ENCODE measurements at places on chromosomes 1 and 21. TPM values are rescaled to one million over a fixed set of nuclear protein-coding genes. Genes with fewer than 3 reads are reported as not detected.

DNA sequence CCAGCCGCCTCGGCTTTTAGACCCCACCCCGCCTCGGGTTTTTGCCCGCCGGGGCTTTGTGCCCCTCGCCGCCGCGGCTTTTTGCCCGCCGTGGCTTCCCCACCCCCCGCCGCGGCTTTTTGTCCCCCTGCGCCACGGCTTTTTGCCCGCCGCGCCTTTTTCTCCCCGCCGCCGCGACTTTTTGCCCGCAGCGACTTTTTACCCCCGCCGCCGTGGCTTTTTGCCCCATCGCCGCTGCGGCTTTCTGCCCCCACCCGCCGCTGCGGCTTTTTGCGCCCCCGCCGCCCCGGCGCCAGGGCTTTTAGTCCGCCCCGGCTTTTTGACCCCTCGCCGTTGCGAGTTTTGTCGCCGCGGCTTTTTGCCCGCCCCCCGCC lies 474.4 kb downstream of the FAM72C start:
- peak; percentile 44 for DNase-seq

DNA sequence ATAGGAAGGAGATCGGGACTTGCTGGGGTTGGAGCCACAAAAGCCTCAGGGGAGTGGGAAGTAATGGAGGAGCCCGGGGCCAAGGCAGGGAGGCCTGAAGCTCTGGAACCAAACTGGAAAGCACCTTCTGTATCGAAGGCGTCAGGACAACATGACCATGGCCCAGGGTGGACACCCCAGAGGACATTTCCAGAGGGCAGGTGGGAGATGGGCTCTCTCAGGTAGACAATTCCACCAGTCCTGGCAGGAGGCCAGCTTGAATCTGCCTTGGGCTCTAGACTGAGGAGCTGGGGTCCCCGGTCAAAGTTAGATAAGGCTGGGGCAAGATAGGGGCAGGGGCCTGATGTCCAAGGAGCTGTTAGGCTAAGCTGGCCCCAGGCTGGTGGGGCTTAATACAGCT lies 104.9 kb upstream of the EDN2 start:
- no peak for DNase-seq

GRCh38 chr1:111208921-111209320 lies 8.5 kb upstream of the DENND2D start:
- DNase-seq, result no peak

GRCh38 chr1:236207121-236207520 lies 64.8 kb downstream of the GPR137B start:
- DNase-seq, result no peak

GRCh38 chr1:38102636-38103035 lies 56.0 kb upstream of the POU3F1 start:
- no peak for DNase-seq

DNA sequence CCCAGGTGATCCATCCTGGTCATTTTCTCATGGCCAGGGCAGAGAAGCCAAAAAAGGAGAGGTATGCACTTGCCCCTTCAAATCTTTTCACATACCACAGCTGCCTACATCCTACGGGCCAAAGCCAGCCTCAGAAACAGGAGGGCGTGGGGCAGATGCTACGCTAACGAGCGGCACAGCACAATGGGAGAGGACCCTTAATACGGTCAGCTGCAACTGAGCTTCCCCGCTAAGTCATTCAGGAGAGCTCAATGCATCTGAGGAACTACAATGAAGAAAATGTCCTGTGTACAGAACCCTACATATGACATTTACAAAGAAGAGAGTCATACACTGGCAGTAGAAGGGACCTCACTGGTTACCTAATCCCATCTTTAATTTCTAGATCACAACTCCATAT lies 78.2 kb downstream of the PGBD5 start:
- DNase-seq, result no peak

- DNase-seq, result peak; percentile 62
Measured at GRCh38 chr1:201786824-201787223, 42.1 kb upstream of the IPO9 start.

DNA sequence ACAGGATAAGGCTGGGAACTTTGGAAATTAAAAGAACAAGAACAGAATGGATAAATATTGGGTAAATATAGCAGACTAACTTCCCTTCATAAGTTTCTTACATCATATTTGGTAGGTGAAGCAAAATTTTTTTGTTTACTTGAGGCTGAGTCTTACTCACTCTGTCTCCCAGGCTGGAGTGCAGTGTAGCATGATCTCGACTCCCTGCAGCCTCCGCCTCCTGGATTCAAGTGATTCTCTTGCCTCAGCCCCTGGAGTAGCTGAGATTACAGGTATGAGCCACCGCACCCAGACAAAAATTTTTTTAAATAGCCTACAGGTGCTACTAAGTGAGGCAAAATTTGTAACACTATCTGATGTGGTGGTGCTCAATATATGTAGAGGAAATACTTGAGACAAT lies 50.7 kb downstream of the TM2D1 start:
- DNase-seq, result no peak

DNA sequence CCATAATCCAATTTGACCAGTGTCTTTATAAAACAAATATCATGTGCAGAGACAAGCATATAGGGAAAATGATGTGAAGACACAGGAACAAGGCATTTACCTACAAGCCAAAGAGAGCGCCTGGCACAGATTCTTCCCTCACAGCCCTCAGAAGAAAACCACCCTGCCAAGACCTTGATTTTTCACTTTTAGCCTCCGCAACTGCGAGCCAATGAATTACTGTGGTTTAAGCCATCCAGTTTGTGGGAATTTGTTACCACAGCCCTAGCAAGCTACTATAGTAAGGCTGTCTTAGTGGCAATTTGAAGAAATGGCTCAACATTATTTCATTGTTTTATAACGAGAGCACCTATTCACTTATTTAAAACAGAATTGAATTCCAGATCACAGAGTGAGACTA lies 85.7 kb upstream of the CCDC190 start:
- no peak for DNase-seq

GRCh38 chr1:45621501-45621836 lies 2.4 kb downstream of the CCDC17 start:
- no peak for DNase-seq

GRCh38 chr1:1080951-1081310 lies 6.8 kb upstream of the RNF223 start:
- no peak for DNase-seq

DNA sequence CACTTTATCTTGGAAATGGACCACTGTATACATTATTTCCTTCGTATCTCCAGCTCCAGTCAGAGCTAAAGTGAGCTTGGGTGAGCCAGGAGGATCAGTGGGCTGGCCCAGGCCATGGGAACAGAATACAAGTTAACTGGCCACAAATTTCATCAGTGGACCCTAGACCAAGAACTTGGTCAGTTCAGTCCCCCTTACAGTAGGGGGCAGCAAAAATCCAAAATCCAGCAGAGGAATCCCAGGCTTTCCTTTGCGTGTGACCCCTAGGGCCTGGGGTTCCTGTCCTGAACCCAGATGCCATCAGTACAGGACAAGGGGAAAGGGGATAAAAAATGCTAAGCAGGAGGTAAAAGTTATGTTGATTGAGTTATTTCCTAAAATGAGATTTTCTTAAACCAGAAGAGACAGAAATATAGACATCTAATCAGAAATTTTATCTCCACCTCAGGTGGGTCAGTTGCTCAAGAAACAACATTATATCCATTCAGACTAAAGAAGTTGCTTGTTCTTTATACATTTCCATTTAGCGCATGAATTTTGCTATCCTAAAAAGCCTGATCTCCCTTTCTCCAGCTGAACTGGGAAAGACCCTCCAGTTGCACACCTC lies 24.1 kb upstream of the LCE5A start:
- DNase-seq, result no peak

- no peak for DNase-seq
Measured at GRCh38 chr1:176567190-176567794, 104.3 kb downstream of the PAPPA2 start.

- DNase-seq, result no peak
Measured at GRCh38 chr1:224640018-224640417, 23.9 kb downstream of the CNIH3 start.

GRCh38 chr1:235867903-235868469 lies 1.3 kb upstream of the LYST start:
- no peak for DNase-seq

GRCh38 chr1:100584761-100585745 lies 47.1 kb downstream of the GPR88 start:
- DNase-seq, result no peak

GRCh38 chr1:59298026-59298583 lies 1.2 kb downstream of the FGGY start:
- DNase-seq, result peak; percentile 58

DNA sequence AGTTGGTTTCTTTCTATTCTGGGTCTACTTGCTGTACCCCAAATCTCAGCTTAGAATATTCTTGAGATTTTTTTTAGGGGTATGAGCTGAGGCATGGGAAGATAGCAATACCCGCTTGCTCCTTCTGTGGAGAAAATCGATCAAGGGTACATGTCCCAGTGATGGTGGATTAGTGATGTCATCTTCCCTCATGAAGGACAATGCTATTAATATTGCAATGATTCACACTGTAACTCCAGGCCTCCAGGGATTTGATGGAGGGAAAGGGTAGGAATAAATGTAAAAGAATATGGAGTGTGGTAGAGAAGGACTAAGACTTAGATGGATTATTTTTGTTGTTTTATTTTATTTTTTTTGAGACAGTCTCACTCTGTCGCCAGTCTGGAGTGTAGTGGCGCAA lies 47.4 kb downstream of the XCL1 start:
- DNase-seq, result no peak

DNA sequence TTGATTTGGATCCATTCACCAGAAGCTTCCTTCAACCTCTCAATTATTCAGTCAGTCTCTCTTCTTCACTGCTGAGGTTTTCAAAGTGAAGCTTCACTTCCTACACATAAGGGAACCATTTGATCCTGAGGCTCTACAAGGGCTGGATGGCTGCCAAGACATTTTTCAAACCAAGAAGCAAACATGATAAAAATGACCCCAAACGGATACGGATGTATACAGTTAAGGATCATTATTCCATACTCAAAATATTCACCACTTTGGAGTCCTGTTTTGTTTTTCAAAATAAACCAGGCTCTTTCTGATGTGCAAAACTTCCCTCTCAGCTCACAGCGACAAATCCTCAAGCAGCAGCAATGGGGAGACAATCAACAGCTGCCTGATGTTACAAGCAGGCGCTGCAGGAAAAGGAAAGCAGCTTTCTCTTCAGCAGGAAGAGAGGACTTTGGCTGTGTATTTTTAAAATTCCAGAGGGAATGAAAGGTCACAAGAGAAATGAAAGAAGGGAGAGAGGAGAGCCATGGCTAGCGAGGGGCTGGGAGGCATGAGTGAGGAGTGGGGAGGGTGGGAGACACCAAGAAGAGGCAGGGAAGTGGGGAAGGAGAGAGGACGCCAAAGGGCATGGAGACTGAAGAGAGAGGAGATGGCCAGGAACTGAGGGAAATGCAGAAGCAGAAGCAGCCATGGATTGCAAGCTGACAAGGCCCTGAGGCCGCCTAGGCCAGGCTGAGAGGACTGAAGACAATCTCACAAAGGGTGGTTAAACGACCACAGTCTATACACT lies 145.4 kb downstream of the SLC45A1 start:
- DNase-seq, result no peak

DNA sequence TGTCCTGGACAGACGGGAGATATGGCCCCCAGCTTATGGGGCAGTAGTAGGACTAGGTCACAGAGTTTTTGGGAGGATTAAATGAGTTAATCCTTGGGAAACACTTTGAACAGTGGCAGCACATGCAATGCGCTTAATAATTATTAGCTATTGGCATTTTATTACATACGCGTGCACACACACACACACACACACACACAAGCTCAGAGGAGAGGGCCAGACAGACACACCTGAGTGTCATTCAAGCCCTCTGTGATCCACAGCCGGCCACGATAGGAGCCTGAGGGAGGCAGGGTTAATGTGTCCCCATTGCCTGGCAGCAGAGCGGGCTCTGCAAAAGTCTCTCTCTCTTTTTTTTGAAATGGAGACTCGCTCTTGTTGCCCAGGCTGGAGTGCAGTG lies 37.9 kb downstream of the EPHA2 start:
- DNase-seq, result no peak

DNA sequence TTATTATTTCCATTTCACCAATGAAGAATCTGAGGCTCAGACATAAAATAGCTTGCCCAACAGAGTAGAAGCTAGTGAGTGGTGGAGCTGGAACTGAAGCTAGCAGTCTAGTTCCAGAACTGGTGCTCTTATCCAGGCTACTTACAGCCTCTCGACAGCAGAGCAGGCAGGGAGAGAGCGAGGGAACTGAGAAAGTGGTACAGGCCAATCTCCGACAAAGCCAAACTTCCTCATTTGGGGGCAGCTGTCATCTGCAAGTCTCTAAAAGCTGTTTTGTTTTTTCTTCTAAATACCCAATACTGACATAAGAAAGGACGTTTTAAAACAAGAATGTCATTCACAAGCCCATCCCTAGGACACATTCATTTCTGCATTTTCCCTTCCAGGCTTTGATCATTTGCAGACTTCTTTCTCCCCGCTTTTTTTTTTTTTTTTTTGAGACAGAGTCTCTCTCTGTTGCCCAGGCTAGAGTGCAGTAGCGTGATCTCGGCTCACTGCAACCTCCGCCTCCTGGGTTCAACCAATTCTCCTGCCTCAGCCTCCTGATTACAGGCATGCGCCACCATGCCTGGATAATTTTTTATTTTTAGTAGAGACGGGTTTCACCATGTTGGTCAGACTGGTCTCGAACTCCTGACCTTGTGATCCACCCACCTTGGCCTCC lies 20.0 kb downstream of the YIPF1 start:
- no peak for DNase-seq

GRCh38 chr21:40635391-40635790 lies 211.6 kb downstream of the DSCAM start:
- no peak for DNase-seq

DNA sequence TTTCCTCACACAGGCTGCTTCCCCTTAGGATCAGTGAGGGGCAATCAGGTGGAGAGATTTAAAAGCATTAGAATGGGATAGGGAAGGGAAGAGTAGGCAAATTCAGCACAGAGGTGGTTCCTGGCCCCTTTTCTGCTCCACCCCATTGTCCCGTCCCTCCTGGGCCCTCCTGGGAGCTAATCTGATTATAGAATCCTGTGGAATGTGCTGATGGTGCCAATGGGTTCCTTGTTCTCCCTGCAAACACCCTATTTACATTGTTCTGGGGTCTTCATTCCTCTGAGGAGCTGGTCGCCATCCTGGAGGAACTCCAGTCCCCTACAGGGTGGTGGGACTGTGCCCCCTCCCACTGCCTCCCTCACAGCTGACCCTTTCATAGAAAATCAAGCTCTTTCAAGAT lies 34.4 kb upstream of the LRP8 start:
- no peak for DNase-seq

GRCh38 chr21:42580793-42581321 lies 67.2 kb downstream of the SLC37A1 start:
- no peak for DNase-seq

Gene HCRTR1
- total RNA-seq, result not detected

Gene RBM34
- 76.3 TPM for total RNA-seq

Gene AMY1C
- total RNA-seq, result not detected

Gene LDLRAD2
- 0.04 TPM for total RNA-seq

Data from psoas muscle (tissue), 8 donors.